ENCODE measurements at places on chromosomes 16 and 17. TPM values are rescaled to one million over a fixed set of nuclear protein-coding genes. Genes with fewer than 3 reads are reported as not detected.

GRCh38 chr16:61165797-61166196 lies 870.4 kb downstream of the CDH8 start:
- DNase-seq, result no peak

DNA sequence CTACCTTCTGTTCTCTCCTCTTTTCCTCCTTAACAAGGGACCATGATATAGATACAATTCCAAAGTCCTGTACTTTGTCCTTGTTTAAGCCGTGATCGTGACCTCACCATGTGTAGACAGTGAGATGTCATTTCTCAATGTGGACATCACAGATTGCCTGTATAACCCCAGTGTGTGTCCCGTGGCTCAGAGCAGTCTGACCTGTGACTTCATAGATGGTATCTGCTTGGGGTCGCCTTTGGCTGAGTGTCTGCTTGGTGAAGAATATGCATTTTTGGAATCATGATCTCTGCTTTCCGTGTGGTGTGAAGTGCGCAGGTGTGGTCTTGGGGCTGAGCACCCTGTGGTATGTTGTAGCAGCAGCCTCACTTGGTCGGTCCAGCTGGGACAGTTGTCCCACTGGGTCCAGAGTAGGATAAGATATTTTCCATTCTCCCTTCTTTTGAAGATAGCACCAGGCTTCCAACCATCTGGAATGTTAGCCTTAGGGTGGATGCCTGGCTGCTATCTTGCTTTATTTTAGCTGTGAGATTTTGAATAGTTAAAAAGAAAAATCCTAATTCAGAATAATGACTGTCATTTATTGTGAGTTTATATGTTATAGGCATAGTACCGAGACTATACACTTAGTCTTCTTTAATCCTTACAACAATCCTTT lies 13.4 kb downstream of the MSI2 start:
- DNase-seq, result no peak

- DNase-seq, result peak; percentile 79
These were observed 18.5 kb upstream of the ALDH3A1 start for GRCh38 chr17:19766421-19767270.

DNA sequence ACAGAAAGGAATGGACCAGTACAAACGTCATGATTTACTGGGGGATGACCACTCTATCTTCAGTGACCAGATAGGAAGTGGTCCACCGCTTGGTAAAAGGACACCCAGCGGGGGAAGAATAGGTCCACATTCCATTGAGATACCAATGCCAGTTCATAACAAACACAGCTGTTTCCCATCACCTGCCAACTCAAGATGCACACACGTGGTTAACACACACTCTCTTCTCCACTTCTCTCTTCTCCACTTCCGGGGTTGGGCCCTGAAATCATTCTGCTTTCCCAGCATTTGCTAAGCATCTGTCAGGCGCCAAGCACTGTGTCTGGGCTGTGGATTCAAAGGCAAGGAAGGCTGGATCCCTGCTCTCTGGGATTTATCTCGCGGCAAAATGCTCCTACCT lies 175.5 kb downstream of the SLC39A11 start:
- no peak for DNase-seq

DNA sequence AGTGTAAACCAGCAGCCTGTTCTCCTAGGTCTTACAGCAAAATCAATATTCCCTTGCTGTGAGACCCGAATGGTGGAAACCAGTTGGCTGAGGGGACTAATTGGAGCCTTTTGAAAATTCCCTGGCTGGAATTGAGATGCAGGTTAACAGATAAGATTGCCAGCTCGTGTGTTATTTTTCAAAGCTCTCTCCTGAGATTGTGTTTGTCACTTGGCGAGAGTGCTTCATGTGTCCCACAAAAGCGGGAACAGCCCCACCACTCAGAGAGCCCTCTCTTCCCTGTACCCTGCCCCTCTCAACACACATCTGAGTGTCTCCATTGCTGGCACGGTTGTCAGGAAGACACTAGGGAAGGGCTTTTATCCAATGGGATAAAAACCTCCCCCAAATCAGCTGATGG lies 356.1 kb downstream of the CPPED1 start:
- no peak for DNase-seq

DNA sequence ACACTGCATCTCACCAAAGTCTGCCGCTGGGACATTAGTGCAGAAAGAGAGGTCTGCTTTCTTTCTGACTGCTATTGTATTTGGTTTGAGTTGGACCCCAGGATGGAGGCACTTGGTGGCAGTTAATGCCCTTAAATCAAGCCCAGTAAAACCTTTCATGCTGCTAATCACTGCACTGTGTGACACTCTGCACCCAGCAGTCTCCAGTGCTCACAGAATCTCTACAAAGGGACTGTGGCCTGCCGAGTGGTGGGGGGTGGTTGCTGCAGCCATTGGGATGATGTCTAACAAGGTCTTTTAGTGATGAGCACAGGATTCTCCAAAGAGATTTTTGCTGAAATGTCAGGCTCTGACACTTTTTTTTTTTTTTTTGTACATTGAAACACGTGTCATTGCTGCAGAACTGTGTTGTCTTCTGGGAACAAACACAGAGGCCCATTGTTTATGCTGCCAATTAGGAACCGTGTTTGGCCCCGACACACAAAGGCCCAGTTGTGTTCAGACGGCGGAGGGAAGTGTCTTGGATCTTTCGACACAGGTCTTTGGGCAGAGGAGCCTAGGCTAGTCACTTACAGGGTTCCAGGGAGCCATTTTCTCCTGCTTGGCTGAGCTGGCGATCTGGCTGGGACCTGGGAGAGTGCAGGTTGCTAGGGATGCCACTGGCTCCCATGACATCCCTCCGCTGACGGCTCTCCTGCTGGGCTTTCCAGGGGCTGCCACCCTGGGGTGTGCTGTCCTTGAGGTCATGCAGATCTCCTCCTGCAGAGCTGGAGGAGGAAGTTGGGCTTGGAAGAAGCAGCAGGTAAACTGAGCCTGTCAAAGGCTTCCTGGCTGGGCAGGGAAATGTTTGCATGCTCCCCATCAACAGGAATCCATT lies 16.2 kb upstream of the TNRC6C start:
- no peak for DNase-seq

DNA sequence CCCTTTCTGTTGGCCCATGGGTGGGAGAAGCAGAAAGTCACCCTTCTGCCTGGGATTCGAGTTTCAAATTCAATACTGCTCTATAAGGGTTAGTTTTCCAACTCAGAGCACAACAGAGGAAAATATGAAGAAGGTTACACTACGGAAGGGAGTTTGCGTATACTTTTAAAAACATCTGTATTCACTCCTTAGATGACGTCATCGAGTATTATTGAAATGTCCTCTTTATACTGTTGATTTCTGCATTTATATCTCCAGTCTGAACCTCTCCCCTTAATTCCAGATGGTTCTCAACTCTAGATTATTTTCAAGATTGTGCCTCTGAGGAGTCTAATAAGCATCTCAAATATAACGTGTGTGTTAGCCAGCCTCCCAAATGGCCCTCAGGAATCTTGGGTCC lies 249.1 kb downstream of the MAP2K4 start:
- no peak for DNase-seq

DNA sequence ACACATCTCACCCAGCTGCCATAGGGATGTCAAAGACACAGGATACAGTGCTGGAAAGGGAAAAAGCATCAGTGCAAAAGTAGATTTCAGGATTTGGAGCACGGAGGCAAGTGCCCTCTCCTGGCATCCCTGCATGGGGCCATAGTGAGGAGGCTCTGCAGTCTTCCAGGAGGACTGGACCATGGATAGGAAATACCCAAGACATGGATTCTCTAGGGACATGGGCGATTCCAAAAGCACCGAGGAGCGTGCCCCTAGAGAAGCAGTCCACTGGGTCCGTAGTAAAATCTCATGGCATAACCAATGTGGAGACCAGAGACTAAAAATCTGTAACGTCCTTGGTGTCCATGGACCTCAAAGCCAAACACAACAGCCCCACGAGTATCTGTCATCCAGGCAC lies 818.2 kb downstream of the KCNJ18 start:
- DNase-seq, result no peak

DNA sequence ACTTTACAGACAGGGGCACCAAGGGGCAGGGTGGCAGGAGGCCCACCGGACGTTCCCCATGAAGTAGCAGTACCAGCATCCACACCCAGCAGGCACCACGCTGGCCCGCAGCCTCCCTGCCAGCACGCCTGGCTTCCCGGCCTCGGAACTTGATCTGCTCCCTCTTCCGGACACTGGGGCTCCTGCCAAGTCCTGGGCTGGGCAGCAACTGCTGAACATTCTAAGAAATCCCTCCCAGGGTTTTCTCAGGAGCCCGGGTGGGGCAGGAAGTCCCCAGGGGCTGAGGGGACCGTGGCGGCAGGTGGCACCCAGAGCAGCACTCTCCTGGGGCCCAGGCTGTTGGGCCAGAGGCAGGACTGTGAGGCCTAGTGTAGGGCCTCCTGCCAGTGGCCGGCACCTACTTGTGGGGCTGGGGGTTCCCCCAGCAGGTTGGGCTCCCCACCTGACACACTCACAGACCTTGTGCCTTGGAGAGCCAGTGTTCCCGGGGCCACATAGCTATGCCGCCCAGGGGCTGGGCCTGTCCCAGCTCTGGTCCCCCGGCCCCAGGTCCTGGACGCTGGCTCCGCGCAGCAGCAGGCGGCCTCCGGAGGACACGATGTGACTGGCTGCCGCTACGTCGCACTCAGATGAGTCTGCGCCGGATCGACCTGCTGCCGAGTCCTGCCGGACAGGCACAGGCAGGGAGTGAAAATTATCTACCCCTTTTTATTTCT lies 86.2 kb upstream of the CBX4 start:
- DNase-seq, result no peak

- no peak for DNase-seq
These were observed 21.2 kb upstream of the MYO15B start for GRCh38 chr17:75566416-75566815.

- DNase-seq, result no peak
These were observed 35.6 kb downstream of the TMEM100 start for GRCh38 chr17:55687037-55687436.

Gene ELMO3
- 6.2 TPM for total RNA-seq

Gene IGFALS
- total RNA-seq, result not detected

Gene HOXB9
- 19.6 TPM for total RNA-seq

Gene KRT27
- not detected for total RNA-seq

Measured in activated CD8-positive, alpha-beta memory T cell treated with anti-CD3 and anti-CD28 coated beads, Interleukin-2, amount 10 ng/mL, durations not matched to agents 7 days and 5 days (primary cell).